ENCODE measurements at places on chromosomes 2 and 18.

GRCh38 chr2:127891811-127892210 lies 6.1 kb upstream of the AMMECR1L start:
- H3K4me3 ChIP-seq = no peak overlapping the region
- H3K27me3 ChIP-seq = no peaks in the 10 kb centered on the region
- no peak for DNase-seq
- H3K36me3 ChIP-seq = peaks cover 2% of the 10 kb centered on the region
- peaks cover 34% of the 10 kb centered on the region for H3K4me1 ChIP-seq
- H3K27ac ChIP-seq = peak overlapping the region; percentile 75

DNA sequence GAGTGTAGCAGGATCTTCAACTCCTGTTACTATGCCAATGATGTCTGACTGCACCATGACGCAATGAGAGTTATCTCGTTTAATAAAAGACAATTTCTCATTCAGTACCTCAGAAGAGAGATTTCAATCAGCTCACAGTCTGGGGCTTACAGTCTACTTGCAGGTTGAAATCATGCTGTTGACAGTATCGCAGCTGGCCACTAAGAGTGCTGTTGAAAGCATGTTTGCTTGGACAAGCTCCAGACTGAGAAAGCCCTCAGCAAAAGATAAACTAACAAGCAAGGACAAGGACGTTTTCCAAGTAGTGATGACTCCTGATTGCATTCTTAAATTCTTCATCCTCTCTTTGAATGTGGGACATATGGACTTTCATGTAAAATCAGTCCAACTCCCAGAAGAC lies 145.2 kb upstream of the SYT4 start:
- no peaks in the 10 kb centered on the region for H3K27me3 ChIP-seq
- H3K36me3 ChIP-seq = no peaks in the 10 kb centered on the region
- no peak for DNase-seq
- no peaks in the 10 kb centered on the region for H3K4me1 ChIP-seq

GRCh38 chr2:24164416-24164973 lies 10.4 kb upstream of the FAM228A start:
- no peaks in the 10 kb centered on the region for H3K27me3 ChIP-seq
- no peak overlapping the region for H3K4me3 ChIP-seq
- H3K4me1 ChIP-seq = peaks cover 3% of the 10 kb centered on the region
- peak; percentile 30 for DNase-seq
- H3K27ac ChIP-seq = no peak overlapping the region

GRCh38 chr18:45802814-45803492 lies 22.5 kb upstream of the SIGLEC15 start:
- H3K27me3 ChIP-seq = peaks cover 4% of the 10 kb centered on the region
- no peak for DNase-seq
- H3K4me1 ChIP-seq = no peaks in the 10 kb centered on the region

GRCh38 chr2:120802867-120803484 lies 67.3 kb downstream of the GLI2 start:
- H3K4me3 ChIP-seq = no peak overlapping the region
- no peaks in the 10 kb centered on the region for H3K36me3 ChIP-seq
- no peak for DNase-seq
- H3K27ac ChIP-seq = no peak overlapping the region

GRCh38 chr2:79591281-79591680 lies 78.4 kb downstream of the CTNNA2 start:
- H3K27ac ChIP-seq = no peak overlapping the region
